ENCODE measurements at places on chromosomes 2 and 18.

DNA sequence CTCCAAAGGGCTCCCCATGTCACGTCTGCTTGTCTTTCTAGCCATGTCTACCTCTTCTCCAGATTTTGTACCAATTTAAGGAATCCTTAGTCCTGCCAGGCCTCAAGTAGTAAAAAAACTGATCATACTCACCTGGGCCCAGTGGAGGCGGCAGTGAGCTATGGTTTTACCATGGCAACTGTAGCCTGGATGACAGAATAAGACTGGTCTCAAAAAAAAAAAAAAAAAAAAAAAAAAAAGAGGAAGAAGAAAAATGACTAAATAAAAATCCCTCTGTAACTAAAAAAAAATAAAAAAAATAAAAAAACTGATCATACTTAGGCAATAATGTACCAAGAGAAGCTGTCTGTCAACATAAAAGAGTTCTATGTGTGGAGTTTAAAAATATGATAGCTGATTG is 221.6 kb downstream of the NR4A2 start:
- no peak for DNase-seq

GRCh38 chr2:224190234-224190935 is 151.3 kb upstream of the SERPINE2 start:
- no peak for DNase-seq

DNA sequence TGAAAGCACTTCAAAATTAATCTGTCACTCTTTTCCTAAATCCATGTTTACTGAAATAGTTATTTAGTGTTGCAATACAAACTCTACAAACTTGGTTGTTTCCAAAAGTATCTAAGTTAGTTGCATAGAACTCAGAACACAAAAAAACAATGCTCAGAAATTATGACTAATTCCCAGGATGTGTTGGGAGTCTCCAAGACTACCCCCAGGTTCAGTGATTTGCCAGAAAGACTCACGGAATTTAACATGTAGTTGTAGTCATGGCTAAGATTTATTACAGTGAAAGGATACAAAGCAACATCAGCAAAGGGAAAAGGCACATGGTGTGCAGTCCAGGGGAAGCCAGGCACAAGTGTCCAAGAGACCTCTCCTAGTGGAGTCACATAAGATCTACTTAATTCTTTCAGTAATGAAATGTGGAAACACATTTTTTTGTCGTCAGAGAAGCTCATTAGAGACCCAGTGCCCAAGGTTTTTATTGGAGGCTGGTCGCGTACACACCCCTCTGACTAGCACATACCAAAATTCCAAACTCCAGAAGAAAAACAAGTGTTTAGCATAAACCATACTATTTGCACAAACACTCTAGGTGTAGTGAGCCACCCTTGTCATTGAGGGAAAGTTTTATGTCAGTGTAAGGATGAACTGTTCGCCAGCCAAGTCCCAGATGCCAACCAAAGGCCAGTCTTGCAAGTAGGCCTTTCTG is 43.3 kb upstream of the CYP20A1 start:
- DNase-seq = no peak

- peak; percentile 71 for DNase-seq
These were observed 61.3 kb downstream of the EFEMP1 start for GRCh38 chr2:55862246-55862645.

DNA sequence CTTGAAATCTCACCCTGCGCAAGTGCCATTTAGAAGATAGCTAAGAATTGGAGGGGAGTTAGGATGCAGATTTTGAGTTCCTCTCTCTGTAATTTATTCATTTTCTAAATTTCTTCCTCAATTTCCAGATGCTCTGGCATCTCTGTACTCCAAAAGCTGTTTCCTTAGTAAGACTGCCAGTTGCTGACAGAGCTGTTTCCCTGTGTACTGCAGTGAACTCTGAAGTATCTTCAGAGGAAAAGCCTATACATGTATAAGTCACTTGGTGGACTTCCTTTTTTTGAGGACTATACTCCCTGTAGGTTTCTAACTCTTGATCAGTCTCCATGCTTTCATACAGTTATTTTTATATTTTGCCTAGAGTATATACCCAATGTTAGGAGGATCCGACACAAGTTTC is 1.5 kb upstream of the RESP18 start:
- DNase-seq = no peak

DNA sequence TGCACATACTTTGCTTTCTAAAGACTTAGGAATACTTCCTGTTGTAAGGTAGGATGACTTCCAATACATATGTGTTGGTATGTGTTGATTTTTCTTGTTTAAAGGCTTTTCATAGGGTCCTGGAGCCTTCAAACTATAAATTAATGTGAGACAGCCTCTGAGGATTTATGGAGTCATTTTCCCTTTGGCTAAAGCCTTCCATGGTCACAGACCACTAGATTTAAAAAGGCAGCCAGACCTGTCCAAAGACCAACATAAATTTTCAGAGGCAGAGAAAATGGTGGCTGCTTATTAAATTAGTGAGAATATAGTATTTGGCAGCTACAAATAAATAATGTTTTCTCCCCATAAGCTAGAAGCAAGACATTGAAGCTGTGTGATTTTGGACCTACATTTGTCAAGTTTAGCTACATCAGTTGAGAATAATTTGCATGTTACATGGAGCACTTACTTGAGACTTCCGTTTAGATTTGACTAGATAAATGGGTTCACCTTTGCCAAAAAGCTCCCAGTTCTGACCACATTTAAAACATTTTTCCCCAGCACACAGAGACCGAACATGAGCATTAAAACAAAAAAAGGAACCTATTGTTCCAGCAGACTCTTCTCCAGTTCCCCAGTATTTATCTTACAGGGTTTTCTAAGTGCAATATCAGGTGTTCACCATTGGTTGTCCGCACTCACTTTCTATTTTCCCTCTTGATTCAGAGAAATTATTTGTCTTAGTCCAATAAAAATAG is 402.9 kb downstream of the PARD3B start:
- DNase-seq = no peak

- no peak for DNase-seq
These were observed 326.1 kb downstream of the RNF144A start for GRCh38 chr2:7243276-7243675.

DNA sequence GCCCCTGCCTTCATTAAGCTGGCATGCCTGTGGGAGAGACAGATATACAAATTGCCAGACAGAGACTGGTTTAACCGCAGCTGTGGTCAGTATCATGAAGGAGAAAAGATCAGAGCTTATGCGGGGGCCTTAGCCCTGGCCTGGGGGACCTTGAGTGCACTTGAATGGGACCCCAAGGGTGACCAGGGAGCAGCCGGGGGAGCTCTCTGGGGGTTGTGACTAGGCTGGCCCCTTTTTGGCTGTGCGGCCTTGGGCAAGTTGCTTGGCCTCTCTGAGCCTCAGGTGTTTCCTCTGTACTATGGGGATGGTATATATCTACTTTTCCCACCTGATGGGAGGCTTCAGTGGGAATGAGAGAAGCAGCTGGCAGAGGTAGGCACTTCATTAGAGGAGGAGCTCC is 35.7 kb downstream of the INHBB start:
- DNase-seq = no peak

DNA sequence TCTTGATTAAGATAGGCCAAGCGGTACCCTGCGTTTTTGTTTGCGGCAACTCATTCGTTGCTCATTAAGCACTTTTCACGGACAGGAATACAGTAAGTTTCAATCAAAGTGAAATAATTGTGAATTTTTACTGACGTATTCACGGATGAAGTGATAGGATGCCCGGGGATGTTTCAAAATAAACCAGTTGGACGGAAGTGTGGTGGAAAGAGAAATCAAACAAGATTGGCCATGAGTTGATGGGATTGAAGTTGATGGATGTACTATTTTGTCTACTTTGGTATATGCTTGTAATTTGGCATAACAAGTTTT is 481 bp downstream of the TMEM177 start:
- no peak for DNase-seq
